ENCODE measurements at places on chromosomes 7 and 10.

DNA sequence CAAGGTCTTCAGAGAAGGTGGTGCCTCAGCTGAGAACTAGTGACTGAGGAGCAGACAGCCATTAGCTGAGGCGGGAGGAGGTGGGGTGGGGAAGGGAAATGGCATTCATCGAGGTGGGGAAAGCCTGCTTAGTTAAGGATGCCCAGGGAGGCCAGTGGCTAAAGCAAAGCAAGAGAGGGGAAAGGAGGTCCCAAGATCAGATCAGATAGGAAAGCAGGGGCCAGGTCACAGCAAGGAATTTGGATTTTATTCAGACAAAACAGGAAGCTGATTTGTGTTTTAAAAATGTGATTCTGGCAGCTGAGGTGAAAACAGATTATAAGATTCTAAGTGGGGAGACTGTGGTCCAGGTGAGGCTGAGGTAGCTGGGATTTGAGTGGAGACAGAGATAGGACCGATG, 45.8 kb downstream of the CNNM1 start:
- DNase-seq: no peak

DNA sequence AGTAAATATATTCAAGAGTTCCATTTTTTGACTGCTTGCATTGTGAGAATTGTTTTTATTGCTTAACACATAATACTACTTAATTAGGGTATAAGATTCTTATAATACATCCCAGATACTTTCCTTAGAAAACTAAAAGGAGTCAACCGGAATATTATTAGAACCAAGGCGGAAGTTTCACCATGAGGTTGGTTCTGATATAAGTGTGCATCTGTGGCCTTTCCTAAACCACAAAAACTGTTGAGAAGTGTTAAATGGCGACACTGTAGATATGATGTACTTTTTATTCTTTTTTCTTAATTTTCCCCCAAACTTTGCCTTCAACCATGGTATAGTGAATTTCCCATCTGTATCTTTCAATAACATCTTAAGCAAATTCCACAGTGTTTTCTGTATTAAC, 32.3 kb upstream of the INHBA start:
- no peak for DNase-seq

GRCh38 chr7:137891016-137891655, 44.4 kb upstream of the DGKI start:
- DNase-seq: no peak

- DNase-seq: no peak
Observed at GRCh38 chr10:58773341-58773740, 260.7 kb downstream of the BICC1 start.

DNA sequence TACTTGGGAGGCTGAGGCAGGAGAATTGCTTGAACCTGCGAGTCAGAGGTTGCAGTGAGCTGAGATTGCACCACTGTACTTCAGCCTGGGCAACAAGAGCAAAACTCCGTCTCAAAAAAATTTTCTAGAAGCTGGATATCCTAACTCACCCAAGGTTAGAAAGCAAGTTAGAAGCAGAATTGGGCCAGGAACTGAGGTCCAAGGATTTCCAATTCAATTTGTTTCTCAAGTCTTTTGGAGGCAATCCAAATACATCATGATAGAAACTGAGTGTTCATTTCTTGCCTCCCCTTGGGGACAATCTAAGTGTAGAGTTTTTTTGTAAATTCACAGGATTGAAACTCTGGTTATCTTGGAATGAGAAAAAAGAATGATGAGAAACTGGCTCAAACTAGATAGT, 45.5 kb downstream of the LAMB1 start:
- no peak for DNase-seq

DNA sequence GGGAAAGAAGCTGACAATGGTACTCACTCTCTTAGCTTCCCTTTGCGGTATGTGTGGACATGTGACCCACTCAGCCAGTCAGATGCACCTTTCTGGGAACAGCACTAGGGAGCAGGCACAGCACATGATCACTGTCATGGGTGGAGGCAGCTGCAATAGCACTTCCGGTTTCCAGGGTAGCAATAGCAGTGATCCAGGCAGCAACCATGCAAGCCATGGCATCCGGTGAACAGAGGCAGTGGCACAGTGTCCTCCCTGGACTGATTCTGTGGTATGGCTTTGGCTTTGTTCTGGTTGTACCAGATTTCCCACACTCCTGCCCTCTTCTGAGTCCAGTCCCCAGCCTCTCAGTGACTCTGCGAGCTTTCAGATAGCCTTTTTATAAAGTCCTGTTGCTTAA, 86.8 kb upstream of the NAMPT start:
- DNase-seq: no peak

- DNase-seq: no peak
Observed at GRCh38 chr7:12923971-12924370, 236.5 kb downstream of the ARL4A start.

DNA sequence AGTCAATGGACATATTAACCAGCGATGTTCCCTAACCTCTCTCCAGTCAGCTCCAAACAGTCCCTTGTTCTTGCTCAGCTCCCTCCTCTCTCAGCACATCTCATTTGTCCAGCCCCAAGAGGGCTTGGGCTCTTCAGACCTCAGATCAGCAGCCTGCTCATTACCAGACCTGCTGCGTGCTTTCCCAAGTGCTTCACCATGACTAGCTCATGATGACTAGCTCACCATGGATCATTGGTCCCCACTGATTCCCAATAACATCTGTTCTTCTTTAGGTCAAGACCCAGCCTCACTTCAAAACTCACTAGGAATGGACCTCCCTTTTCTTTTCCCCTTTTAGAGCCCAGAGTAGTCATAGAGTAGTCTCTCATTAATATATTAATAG, 121.9 kb downstream of the SLC16A9 start:
- no peak for DNase-seq

- DNase-seq: no peak
Observed at GRCh38 chr7:16627236-16627635, 18.3 kb downstream of the ANKMY2 start.

DNA sequence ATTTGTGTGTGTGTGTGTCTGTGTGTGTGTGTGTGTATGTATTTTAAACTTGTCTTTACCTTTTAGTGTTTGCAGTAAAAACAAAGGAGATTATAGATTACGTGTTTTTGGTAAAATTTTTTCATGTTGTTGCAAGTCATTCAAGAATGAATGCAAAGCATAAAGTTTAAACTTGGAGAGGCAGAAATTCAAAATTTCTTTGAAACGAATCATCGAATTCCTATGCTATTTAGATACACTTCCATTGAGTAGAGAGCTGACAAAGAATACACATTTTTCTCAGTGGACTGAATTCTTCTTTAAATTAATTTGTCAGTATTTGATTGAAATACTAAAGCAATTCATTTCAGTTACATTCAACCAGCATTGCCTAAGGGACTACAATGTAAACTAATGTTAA, 66.0 kb upstream of the HDAC9 start:
- DNase-seq: no peak

- no peak for DNase-seq
Observed at GRCh38 chr10:103467406-103467805, 8.7 kb upstream of the CALHM1 start.

DNA sequence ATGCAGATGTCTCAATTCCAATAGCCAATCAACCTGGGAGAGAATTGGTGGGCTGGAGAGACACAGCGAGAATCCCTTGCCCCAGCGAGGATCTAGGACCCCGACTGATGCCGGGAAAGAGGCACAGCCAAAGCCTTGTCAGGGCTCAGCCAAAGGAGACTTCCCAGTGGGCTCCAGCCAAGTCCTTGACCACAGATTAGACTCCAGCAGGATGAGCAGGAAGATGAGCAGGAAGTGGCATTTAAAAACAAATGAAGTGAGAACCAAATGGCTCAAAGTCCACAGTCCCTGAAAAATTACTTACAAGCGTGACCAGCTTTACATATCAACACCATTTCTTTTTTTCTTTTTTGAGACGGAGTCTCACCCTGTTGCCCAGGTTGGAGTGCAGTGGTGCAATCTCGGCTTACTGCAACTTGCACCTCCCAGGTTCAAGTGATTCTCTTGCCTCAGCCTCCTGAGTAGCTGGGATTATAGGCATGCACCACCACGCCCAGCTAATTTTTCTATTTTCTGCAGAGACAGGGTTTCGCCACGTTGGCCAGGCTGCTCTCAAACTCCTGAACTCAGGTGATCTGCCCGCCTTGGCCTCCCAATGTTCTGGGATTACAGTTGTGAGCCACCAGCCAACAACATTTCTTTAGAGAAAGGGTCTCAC, 40.2 kb downstream of the CTBP2 start:
- no peak for DNase-seq

DNA sequence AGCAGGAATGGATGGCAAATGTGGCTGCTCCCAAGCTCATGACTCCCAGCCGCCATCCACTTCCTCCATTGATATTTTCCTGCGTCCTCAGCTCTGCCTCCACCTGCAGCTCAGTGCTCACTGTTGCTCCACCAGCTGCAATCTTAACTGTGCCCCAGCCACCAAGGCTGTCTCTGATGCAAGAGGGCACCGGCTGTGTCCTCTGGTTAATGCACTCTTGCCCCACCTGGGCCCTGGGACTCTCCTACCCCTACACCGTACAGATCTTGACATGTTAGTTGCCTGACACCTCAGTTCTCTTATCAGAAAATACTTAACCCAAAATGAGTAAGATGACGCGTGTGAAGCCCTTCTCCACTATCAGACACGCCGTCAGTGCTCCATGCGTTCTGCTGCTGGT, 45.5 kb upstream of the GPR26 start:
- no peak for DNase-seq

DNA sequence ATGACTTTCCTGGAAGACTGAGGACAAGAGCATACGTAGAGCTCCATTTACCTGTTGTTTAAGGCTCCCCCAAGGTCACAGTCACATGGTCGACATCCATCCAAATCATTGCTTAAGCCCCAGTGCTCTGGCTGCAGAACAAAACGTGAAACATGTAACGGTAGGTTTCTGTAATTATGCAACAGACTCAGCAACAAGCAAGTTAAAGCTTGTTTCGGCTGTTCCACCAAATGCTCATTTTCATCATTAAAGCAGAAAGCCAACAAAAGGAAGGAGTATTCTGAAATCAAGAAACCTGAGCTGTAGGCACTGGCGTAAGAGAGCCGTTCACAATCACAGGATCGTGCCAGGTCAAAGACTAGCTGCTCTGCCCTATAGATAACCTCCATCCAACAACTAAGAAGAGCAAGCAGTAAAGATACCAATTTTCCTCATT, 30.0 kb downstream of the LAMB1 start:
- DNase-seq: no peak

- no peak for DNase-seq
Observed at GRCh38 chr7:76222333-76222732, 20.6 kb downstream of the SRRM3 start.

GRCh38 chr10:95837356-95837776, 70.4 kb upstream of the CC2D2B start:
- DNase-seq: no peak

GRCh38 chr10:99551616-99552015, 18.9 kb downstream of the NKX2-3 start:
- DNase-seq: no peak

DNA sequence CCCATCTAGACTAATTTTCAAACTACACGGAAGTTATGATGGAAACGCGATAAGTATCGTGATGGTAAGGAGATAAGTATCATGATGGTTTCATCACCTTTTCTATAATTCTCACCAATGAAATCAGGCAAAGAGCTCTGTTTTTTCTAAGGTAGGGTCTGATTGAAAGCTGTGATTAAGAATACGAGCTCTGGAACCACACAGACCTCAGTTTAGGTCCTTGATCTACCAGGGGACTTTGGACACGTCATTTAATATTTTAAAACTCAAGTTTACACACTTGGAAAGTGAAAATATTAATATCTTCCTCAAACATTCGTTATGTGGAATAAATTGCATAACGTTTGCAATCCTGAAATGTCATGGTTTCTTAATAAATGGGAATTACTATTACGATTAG, 538.2 kb upstream of the CELF2 start:
- no peak for DNase-seq

- DNase-seq: no peak
Observed at GRCh38 chr7:97857544-97857943, 14.7 kb downstream of the ASNS start.

DNA sequence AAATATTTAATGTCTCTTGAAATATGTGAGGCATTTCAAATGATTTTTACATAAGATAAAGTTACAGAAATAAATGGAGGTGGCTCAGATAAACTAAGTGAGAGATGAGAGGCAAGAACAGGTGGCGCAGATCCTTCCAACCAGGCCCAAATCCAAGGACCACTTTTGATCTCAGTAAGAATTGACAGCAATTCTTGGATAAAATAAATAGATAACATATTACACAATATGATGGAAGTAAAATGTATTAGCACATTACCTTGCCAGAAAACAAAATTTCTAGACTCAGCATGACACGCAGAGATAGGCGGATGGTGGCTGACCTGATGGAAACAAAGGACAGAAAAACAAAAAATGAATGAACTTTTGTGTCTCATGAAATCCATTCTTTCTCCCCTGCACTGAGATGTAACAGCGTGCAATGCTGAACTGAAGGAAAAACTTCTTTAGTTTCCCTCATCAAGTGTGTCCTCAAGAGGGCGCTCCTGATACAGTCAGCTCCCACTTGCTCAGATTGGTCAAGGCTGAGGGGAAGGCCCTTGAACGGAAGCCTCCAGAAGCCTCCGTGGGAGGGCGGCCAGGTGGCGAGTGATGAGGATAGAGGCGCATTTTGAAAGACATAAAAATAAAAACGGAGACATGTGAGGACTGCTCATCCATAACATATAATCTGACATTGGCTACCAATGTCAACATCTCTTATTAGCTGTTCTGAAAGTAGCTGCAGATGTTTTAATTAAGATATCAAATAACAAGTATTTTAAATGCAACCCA, 62.8 kb upstream of the GSDME start:
- peak; percentile 97 for DNase-seq

DNA sequence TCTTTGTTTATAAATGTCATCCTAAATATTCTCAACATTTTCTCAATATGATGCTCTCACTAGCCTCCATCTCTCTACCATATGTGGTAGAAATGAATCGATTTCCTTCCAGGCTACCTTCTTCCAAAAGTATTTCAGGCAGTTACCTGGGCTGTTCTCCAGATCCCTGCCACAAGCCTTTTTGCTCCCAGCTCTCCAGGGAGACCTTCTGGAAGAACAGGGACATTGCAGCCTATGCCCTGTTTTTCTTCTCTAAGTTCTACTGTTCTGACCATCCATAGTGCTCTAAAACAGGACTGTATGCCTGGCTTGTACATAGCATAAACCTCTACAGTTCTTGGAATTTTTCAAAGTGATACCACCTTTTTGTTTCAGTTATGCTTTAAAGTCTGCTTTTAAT, 552.8 kb downstream of the ANKRD7 start:
- no peak for DNase-seq

DNA sequence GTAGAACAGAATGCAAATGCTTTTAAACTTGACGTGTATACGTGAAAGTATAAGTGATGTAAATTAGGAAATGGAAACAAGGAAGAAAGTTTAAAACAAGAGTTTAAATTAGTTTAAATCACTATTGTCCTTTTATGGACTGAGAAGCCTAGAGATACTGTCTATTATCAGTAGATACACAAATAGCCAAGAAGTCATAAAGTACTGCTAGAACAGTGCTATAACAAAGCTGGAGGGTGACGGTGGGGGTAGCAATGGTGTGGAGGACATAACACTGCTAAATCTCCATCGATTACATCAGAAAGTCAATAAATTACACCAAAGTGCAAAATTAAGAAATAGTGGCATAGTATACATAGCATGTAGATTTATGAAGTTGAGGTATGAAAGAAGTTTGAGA, 50.1 kb upstream of the CAV2 start:
- no peak for DNase-seq

- no peak for DNase-seq
Observed at GRCh38 chr10:78397786-78398185, 364.1 kb downstream of the RPS24 start.

All from NAMALWA (cell line).